ENCODE measurements at places on chromosomes 11 and 22.

GRCh38 chr11:27383645-27384044 lies 20.6 kb upstream of the CCDC34 start:
- no peak for DNase-seq

- no peak for DNase-seq
Measured at GRCh38 chr11:88017666-88018065, 157.6 kb downstream of the RAB38 start.

DNA sequence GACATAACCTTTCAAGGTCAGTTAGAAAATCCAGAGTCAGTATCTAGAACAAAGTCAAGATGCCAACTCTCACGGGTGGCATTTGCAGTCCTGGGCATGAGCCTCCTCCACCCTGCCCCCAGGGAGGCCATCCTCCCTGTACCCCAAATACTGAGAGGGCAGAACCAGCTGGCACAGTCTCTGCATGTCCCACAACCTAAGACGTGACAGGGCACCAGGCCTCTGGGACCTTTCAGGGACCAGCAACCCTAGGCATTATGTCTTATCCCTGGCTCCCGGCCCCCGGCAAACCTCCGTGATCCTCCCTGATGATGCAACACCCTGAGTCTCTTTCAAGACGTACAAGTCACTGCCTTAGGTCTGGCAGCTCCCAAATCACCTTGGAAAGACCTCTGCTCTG lies 2.0 kb downstream of the MB start:
- DNase-seq = no peak

DNA sequence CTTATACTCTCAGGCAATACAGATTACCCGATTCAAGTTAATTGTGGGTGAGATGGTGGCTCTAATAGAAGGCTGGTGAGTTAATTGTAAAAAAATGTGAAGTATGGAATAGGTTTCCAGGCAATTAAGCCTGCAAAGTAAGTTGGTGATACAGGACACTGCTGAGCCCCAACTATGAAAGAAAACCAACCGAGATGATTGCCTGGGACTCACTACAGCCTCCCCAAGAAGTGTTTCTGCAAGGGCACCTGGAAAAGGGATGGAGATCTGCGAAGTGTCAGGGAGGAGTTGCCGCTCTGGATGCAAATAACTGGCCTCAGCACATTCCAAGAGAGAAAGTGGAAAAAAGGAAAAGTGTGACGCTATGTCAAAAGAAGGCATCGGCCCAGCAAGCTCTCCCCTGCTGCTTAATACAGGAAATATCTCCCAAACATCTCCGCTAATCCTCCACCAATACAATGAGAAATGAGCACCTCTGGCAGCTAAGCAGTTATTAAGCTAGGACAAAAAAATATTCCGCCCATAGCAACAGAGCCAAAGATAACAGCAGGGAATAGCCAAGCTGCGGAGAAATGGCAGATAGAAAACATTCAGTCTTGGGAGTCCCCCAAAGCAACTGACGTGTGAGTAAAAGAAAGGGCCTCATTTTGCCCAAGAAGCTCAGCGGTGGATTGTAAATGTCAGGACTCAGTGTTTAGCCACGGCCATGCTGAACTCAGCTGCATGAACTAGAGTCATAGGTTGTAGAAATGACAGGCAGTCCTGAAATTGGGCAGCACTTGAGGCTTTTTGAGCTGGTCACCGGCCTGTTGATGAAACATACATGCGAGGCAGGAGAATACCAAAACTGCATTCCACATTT lies 133.7 kb downstream of the SNX19 start:
- DNase-seq = peak; percentile 77

- no peak for DNase-seq
Measured at GRCh38 chr22:46433318-46433717, 97.8 kb downstream of the TRMU start.

DNA sequence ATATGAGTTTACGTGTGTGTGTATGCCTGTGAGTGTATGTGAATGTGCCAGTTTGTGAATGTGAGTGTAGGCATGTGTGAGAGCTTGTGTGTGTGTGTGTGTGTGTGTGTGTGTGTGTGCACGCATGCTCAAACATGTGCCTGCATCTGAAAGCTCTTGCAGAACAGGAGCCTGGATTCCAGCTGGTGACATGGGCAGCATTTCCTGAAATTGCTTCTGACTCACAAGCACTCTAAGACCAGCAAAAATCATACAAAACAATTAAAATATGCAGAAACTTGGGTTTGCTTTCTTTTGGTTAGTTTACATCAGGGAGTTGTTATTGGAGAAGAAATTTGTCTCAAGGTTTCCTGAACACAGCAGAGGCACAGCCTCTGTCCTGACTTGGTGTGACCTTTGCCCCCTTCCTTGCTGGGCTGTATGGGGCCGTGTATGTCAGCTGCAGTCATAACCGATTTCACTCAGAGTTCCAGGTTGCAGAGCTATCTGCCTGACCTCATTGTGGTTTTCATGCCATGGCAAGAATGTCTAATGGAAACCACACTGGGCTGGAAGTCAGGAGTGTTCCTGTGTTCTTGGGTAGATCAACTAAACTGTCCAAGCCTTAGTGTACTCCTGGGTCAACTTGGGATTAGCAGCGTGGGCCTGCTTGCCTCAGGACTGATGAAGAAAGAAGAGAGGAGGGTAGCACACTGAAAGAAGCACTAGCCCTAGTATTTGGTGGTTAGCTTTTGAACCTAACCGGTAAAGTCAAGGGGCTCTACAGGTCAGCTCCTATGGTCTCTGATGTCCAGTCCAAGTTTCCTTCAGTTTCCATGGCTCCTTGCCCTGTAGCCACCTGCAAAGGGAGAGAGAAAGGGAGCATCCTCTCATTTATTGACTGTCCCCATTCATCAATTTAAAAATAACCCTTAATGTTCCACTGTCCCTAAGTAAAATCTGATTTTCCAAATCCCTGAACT lies 143.7 kb downstream of the SNX19 start:
- peak; percentile 79 for DNase-seq

DNA sequence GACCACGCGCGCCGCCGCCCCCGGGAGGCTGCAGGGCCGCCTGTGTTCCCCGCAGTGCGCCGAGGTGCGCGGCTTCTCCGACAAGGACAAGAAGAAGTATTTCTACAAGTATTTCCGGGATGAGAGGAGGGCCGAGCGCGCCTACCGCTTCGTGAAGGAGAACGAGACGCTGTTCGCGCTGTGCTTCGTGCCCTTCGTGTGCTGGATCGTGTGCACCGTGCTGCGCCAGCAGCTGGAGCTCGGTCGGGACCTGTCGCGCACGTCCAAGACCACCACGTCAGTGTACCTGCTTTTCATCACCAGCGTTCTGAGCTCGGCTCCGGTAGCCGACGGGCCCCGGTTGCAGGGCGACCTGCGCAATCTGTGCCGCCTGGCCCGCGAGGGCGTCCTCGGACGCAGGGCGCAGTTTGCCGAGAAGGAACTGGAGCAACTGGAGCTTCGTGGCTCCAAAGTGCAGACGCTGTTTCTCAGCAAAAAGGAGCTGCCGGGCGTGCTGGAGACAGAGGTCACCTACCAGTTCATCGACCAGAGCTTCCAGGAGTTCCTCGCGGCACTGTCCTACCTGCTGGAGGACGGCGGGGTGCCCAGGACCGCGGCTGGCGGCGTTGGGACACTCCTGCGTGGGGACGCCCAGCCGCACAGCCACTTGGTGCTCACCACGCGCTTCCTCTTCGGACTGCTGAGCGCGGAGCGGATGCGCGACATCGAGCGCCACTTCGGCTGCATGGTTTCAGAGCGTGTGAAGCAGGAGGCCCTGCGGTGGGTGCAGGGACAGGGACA lies 2.7 kb downstream of the NLRP6 start:
- no peak for DNase-seq

GRCh38 chr11:87030458-87031054 lies 7.2 kb upstream of the TMEM135 start:
- no peak for DNase-seq

- DNase-seq = no peak
Measured at GRCh38 chr11:60170566-60170965, 12.3 kb downstream of the MS4A6A start.

DNA sequence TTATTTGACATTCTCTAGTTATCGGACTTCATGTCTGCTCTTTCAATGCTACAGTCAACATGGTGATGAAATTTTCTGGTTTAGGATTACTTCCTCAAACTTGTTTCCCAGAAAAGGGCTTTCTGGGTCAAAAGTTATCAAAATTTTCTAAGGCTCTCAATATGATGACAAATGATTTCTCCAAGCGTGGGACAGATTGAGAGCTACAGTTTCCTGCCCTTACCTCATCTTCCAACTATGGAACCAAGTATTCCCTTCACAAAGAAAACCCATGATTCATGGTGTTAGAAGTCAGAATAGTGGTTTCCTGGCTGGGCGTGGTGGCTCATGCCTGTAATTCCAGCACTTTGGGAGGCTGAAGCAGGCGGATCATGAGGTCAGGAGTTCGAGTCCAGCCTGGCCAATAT lies 17.8 kb downstream of the MYO18B start:
- no peak for DNase-seq

DNA sequence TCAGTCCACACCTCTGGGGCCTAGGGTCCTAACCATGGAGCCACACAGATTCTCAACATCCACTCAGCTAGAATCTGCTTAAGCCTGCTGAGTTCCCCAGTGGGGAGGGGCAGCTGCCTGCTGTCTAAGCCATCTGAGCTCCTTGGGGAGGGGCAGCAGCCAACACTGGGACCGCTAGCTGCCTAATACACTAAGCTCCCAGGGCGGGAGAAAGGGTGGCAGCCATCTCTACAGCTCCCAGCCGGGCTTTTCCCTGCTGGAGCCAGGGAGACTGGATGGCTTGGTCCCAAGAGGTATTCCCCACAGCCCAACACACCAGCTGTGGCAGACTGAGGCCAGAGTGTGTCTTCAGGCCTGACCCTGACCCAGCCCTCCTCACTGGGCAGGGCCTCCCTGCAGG lies 217.3 kb upstream of the TMEM45B start:
- DNase-seq = peak; percentile 29

GRCh38 chr22:50302564-50302963 lies 4.9 kb downstream of the PLXNB2 start:
- no peak for DNase-seq

- peak; percentile 72 for DNase-seq
Measured at GRCh38 chr22:23565305-23565914, 14.7 kb downstream of the IGLL1 start.

GRCh38 chr11:79344753-79345294 lies 96.0 kb downstream of the TENM4 start:
- no peak for DNase-seq

- DNase-seq = no peak
Measured at GRCh38 chr11:92993004-92993403, 23.6 kb downstream of the MTNR1B start.

DNA sequence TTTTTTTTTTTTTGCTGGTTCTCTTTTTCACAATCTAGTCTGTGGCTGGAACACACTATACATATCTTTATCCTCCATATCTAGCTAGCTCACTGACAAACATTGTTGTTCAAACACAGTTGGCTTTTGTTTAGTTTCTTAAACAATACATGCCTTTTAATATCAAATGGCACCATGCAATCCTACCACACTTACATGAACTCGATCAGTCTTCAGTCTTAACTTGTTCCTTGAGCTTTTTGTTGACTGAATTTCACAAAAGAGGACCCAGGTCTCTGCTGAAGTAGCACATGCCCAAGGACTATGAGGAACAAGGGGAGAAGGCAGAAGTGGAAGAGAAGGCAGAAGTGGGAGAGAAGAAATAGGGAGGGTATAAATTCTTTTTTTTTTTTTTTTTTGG lies 25.5 kb downstream of the TMEM123 start:
- DNase-seq = no peak

- DNase-seq = peak; percentile 73
Measured at GRCh38 chr11:19929147-19929546, 216.5 kb downstream of the NAV2 start.

- peak; percentile 80 for DNase-seq
Measured at GRCh38 chr22:50148991-50149721, 21.4 kb upstream of the PANX2 start.

- no peak for DNase-seq
Measured at GRCh38 chr11:56932572-56933220, 56.0 kb upstream of the OR5AK2 start.

- DNase-seq = no peak
Measured at GRCh38 chr11:115518983-115519628, 14.9 kb upstream of the CADM1 start.

GRCh38 chr11:1388763-1389102 lies 1.0 kb upstream of the BRSK2 start:
- no peak for DNase-seq

DNA sequence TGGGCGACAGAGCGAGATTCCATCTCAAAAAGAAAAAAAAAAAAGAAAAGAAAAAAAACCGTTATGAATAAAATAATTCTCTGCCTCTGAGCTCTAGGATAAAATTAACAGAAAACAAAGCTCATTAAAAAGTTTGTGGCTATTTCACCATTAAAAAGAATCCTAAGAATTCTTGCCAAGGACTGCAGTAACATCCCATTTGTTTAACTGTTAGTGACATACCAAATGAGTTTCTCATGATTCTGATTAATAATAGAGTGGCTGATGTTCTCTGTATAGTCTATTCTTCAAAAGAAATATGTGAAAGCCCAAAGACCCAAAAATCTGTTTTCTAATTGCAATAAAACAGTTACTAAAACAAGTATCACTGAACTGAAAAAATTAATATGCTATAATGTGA lies 19.7 kb downstream of the CLNS1A start:
- no peak for DNase-seq

DNA sequence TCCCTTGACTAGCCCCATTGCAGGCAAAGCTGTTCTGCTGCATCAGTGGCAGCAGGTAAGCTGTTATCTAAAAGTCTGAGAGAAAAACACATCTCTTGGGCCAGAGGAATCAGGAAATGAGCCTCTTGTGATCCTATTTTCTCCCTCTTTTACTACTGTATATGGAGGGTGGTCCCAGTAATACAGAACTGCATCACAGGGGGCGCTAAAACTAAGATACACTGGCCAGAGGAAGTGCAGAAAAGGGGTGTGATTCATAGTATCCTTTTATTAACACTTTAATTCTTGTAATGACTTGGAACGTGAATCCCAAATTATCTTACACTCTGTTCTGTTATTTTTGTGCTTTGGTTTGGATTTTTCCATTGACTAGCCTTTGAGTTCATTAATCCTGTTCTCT lies 8.8 kb upstream of the MED17 start:
- no peak for DNase-seq

DNA sequence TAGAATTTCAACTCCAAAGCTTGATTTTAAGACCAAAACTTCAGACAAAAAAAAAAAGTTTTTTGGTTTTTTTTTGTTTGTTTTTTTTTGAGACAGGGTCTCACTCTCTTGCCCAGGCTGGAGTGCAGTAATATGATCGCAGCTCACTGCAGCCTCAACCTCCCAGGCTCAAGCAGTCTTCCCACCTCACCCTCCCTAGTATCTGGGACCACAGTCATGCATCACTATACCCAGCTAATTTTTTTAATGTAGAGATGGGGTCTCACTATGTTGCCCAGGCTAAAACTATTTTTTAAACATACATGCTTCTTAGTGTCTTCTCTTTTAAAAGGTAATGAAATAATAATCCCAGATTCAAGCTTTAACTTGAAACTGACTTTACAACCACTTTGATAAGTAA lies 35.4 kb upstream of the GRK2 start:
- DNase-seq = no peak
